ENCODE measurements at places on chromosomes 5 and 9.

- no peak for DNase-seq
Measured at GRCh38 chr5:157828105-157828943, 30.6 kb downstream of the CLINT1 start.

GRCh38 chr5:57595523-57595991 lies 112.9 kb upstream of the ACTBL2 start:
- DNase-seq, result no peak

DNA sequence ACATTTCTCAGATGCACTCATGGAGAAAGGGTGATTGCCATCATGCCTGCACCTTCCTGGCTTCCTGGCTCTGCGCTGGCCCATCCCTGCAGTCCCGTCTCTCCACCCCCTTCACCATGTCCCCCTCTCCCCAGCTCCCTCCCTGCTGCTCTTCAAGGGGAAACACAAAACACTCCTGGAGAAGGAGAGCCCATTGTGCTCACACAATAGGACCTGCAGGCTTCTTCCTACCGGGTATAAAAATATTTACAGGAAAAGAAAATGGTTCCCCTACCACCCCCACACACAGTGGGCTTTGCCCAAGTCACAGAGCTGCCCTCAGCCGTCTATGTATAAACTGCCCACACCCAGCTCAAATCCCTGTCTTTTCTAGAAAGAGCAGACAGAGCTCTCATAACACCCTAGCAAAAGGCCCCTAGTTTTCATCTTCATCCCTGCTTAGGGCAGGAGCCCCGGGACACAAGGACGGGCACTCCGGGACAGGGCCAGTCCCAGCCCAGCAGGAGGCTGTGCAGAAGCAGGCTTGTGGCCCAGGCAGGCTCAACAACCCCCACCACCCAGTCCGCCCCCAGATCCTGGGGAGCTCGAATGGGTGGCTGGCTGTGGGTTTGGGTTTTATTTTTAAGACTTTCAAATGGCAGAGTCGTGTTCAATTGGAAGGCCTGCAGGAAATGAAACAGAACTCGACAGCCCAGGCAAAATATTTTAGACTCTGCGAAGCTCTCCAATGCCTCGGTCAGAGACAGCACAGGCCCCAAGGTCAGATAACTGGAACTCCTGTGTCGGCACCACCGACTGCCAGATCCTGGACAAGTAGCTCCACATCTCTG lies 77.3 kb downstream of the LRSAM1 start:
- no peak for DNase-seq

DNA sequence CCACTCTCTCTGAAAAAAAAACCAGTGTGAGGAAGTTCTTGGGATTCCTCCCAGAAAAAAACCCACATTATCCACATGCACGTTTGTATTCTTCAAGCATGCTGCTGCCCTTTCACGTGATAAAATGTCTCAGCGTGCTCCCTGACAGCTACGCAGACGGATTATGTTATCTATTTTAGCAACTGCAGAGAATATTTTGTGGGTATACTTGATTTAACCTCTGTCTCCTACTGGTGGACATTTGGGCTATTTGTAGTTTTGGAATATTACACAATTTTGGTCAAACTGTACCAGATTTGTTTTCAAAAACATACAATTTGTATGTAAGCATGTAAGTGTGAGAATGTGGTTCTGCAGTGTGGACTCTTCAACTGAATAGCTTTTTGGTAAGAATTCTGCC lies 10.7 kb downstream of the PRRC2B start:
- DNase-seq, result no peak

DNA sequence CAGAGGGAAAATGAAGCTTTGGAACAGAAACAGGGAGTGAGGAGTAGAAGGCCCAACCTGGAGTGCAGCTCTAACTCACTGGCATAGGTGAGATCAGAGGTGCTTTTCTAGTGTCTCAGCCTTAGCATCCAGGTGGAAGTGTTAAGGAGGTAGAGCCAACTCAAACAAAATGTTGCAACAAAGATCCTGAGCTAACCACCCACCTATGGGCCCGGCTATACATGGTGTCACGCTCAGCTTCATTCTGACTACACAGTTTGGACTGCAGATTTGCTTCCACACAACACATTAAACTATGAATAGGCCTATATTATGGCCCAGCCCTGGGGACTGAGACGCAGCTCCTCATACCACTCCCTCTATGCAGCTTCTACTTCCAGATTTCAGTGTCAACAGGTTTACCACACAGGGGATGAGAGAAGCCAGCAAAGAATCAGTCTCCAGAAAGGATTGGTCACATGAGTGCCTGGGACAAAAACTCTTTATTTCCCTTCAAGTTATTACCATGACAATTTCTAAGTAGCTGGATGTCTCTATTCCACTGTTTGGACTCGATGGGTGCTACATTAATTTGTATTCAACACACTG lies 9.0 kb downstream of the C5orf63 start:
- no peak for DNase-seq

GRCh38 chr5:29697785-29698414 lies 1495.6 kb upstream of the CDH6 start:
- DNase-seq, result no peak

DNA sequence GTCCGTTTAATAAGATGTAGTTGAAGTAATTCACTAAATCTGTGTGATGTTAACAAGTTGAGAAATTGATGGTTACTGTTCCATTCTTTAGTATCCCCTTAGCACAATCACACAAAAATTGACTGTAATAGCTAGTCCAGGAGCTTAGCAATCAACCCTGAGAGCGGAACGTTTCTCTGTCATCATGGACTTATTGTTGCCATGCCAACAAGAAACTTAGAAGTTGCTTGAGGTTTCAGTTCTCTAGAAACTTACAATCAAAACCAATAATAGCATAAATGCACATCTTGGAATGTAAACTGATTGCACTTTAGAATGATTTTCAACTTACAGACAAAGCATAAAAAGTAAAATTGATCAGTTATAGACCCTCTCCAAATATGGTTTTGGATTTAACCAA lies 125.4 kb upstream of the ANKH start:
- DNase-seq, result no peak

DNA sequence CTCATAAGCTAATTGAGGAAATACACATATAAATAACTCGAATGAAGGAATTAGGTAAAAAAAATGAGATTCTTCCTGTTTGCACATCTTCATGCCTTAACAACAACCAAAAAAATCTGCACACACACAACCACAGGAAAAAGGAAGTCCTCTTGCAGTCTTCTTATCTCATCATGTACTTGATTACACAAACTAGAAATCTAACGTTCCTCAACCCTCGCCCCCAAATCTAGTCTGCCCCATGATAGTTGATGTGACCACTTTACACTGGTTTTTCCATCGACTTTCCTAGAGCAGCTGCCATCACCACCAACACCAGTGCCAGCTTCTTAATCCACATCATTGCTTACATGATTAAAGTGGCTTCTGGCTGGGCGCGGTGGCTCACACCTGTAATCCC lies 31.2 kb upstream of the RNU6ATAC start:
- DNase-seq, result no peak

GRCh38 chr9:14677396-14677795 lies 15.8 kb downstream of the ZDHHC21 start:
- no peak for DNase-seq

DNA sequence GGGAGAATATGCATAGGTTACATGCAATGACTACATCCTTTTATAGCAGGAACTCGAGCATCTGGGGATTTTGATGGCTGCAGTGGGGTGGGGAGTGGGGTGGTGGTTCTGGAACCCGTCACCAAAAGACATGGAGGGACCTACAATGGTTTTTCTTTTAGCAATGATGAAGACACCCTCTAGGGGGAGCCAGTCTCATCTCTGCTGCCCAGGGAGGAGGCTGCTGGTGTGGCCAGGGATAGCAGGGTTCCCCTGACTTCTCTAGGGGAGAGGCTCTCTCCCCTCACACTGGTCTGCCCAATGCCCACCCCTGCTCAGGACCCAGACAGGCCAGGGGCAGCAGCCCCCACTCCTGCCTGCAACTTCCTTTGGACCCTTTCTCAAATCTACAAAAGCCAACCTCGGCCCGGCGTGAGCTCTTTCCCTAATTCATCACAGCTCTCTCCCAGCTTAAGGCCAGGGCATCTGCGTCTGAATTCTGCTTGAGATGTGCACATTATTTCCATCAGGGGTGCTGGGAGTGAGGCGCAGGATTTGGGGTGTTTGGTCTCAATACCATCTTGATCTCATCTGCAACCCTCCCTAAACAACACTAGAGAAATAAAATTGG lies 73.6 kb upstream of the RETREG1 start:
- peak; percentile 28 for DNase-seq

- DNase-seq, result no peak
Measured at GRCh38 chr9:98099898-98100297, 19.1 kb downstream of the TRIM14 start.

- peak; percentile 55 for DNase-seq
Measured at GRCh38 chr9:128683340-128684064, 5.5 kb upstream of the SET start.

- DNase-seq, result no peak
Measured at GRCh38 chr5:117662361-117662760, 1087.7 kb upstream of the SEMA6A start.

GRCh38 chr9:38394416-38394815 lies 1.9 kb downstream of the ALDH1B1 start:
- DNase-seq, result no peak

DNA sequence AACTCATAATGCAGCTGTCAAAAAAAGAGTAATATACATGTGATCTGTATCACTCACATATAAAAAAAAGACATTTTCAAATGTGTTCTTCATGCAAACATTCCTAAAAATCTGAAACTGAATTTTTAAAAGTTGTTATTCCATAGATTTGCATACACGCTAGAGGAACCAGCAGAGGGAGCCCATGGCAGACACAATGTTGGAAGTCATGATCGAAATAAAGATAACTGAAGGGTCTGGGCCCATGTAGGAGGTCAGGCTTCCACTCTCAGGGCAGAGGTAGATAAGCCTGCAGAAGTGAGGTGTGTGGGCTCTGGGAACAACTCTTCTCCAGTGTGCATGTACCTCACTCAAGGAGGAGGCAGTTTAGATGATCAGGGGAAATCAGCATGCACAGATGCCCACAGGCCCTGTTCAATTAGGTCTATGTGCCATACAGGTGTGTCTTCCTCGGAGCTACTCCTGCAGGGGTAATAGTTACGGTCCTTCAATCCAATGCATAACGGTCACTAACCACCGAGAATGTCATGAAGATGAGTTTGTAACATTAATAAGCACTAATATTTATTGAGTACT lies 208.6 kb downstream of the EPB41L4A start:
- DNase-seq, result no peak

- no peak for DNase-seq
Measured at GRCh38 chr9:130688072-130688471, 5.5 kb upstream of the EXOSC2 start.

- DNase-seq, result no peak
Measured at GRCh38 chr5:169973056-169973455, 7.2 kb downstream of the INSYN2B start.

DNA sequence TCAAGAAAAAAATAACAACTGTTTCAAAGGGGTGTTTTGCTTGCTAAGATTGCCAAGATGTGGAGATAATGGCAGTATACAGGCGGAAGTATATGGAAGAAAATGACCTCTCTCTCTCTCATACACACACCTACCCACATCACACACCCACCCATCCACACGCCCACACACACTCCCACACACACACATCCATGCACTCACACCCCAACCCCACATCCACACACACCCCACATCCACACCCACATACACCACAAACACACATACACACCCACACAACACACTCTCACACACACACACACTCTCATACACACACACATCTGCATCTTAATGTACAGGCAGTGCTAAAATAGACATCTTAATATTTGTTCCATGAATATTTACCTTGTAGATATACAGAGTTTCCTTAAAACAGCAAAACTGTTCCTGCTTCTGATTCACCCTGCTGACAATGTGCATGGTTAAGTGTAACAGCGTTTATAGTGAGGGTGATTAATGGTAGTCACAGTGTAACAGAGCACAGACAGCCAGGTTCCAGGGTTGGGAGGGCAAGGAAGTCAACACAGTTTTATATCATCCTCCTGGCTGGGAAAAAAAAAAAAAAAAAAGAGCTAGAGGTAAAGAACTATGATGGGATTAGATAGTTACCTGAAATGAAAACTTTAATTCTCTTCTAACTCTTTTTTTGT lies 8.3 kb downstream of the BHMT2 start:
- no peak for DNase-seq

DNA sequence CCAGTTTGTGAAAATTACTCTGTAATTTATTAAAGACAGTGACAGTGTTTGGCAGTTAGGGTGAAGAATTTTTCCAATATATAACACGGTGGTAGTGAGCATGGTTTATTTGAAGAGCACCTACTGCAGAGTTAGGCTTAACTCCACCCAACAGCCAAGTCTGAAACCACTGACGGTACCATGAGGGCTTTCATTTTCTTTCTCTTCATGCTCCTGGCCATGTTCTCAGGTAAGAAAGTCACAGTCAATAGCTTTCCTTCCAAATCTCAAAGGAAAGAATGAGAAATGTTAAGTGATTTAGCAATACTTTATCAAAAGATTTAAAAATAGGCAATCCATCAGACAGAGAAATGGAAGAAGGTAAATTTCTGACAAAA lies at the start of gene MARCOL:
MARCOL (plus strand) TSS at position 108 of the 377 bp plus-strand sequence; CDS start at position 181, 73 bp downstream.
- DNase-seq, result no peak

GRCh38 chr9:124125651-124125977 lies 114.0 kb downstream of the LHX2 start:
- no peak for DNase-seq

- peak; percentile 24 for DNase-seq
Measured at GRCh38 chr9:78118742-78119473, 87.3 kb upstream of the GNAQ start.

GRCh38 chr5:30121043-30121442 lies 1072.4 kb upstream of the CDH6 start:
- DNase-seq, result no peak

DNA sequence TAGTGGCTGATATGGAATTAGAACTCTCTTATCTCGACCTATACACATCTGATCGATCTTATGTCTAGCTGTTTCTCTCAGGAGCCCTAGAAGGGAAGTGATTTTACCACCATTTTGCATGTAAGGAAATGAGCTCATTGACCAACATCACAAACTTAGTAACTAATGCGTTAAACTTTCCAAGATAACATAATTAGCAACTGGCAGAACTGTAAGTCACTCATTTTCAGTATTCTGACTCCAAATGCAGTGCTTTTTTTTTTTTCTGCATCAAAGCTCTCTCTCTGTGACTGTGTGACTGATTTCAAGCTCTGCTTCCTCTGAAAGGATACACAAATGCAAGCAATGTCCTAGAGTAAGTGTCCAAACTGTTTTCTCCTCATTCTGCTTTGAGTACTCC lies 68.1 kb upstream of the FBXL7 start:
- no peak for DNase-seq

DNA sequence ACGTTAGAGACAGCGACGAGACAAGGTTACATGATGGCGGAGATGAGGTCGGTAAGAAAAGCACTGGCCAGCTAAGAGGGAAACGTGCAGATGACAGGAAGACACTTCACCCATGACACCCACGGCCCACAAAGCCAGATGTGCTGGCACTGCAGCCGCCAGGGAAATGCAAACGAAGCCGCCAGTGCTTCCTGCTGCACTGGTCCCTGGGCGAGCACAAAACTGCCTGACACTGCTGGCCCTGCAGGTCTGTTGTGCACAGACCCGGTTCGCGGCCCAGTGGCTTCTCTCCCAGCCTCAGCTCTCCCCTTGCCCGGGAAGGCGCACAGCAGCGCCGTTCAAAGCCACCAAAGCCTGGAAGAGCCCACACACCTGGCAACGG lies 20.3 kb downstream of the QSOX2 start:
- DNase-seq, result no peak
